ENCODE measurements at places on chromosomes 12 and 14.

DNA sequence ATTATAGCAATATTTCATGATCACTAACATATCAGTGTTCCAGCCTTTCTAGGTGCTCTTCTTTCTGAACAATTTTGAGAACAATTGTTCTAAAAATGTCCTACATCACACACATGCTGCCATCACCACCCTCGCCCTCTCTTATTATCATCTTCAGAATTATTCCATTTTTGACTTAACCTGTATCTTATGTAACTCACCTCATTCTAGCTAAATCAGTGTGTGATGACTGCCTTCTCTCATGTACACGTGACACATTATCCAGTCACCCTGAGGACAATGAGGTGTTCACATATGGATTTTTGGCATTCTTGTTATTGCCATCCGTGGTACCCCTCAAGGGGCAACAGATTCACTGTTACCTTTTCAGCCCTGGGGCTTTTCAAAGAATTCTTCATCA lies 87.3 kb downstream of the RFX4 start:
- H3K27ac ChIP-seq: no peak overlapping the region
- H3K4me3 ChIP-seq: no peak overlapping the region
- H3K27me3 ChIP-seq: peaks cover 35% of the 10 kb centered on the region

GRCh38 chr12:64087761-64088160 lies 134.3 kb downstream of the KICS2 start:
- H3K27me3 ChIP-seq: no peaks in the 10 kb centered on the region
- no peak overlapping the region for H3K4me3 ChIP-seq
- no peaks in the 10 kb centered on the region for H3K36me3 ChIP-seq
- H3K27ac ChIP-seq: peak overlapping the region; percentile 87
- peaks cover 47% of the 10 kb centered on the region for H3K4me1 ChIP-seq

GRCh38 chr12:49582201-49582600 lies 14.3 kb upstream of the MCRS1 start:
- DNase-seq: no peak
- H3K4me1 ChIP-seq: peaks cover 50% of the 10 kb centered on the region
- no peak overlapping the region for H3K27ac ChIP-seq
- no peak overlapping the region for H3K4me3 ChIP-seq
- H3K36me3 ChIP-seq: no peaks in the 10 kb centered on the region

GRCh38 chr14:88808359-88808758 lies 15.6 kb upstream of the EML5 start:
- no peaks in the 10 kb centered on the region for H3K36me3 ChIP-seq
- no peaks in the 10 kb centered on the region for H3K4me1 ChIP-seq
- DNase-seq: no peak
- no peak overlapping the region for H3K27ac ChIP-seq
- no peak overlapping the region for H3K4me3 ChIP-seq
- H3K27me3 ChIP-seq: no peaks in the 10 kb centered on the region

- H3K27ac ChIP-seq: no peak overlapping the region
- no peak for DNase-seq
- no peaks in the 10 kb centered on the region for H3K4me1 ChIP-seq
- no peak overlapping the region for H3K4me3 ChIP-seq
- H3K27me3 ChIP-seq: no peaks in the 10 kb centered on the region
- H3K36me3 ChIP-seq: no peaks in the 10 kb centered on the region
Observed at GRCh38 chr12:50960130-50960529, 7.8 kb downstream of the HIGD1C start.

- no peaks in the 10 kb centered on the region for H3K27me3 ChIP-seq
- no peak overlapping the region for H3K27ac ChIP-seq
- no peaks in the 10 kb centered on the region for H3K36me3 ChIP-seq
- no peaks in the 10 kb centered on the region for H3K4me1 ChIP-seq
- DNase-seq: no peak
- H3K4me3 ChIP-seq: no peak overlapping the region
Observed at GRCh38 chr12:26700430-26700829, 132.6 kb downstream of the ITPR2 start.

All from heart right ventricle (tissue), 16 donors.